Iris pigment epithelial cell (primary cell): ENCODE measurements at places on chromosomes 12 and 14.

- peak; percentile 63 for DNase-seq
Measured at GRCh38 chr12:14408208-14408607, 42.7 kb downstream of the ATF7IP start.

- no peak for DNase-seq
Measured at GRCh38 chr14:64349741-64350490, 38.2 kb upstream of the MTHFD1 start.

- DNase-seq = no peak
Measured at GRCh38 chr12:124208489-124208888, 86.4 kb upstream of the RFLNA start.

- no peak for DNase-seq
Measured at GRCh38 chr12:110993434-110993833, 73.1 kb upstream of the MYL2 start.

DNA sequence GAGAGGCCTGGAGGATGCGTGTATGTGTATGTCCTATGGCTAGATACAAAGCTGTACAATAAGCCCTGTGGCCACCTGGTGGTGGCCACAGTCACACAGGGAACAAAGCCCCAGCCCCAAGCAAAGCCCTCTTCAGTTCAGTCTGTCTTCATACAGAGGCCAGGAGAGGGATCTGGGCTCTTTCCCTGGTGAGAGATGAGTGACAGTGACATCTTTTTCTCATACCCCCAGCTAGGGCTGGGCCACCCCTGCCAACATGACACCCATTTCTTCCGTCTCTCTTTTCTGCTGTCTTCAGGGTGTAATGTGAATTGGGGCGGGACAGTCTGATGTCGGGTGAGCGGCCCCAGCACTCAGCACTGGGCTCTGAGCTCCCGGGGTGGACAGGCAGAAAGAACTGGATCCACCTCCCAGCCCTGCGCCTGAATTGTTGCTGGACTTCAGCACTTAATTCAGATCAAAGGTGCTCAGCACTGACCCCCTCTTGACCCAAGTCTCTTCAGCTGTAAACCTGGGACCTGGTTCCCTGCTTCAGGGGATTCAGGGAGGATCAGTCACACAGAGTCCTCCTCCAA lies 59.8 kb downstream of the SERPINA3 start:
- DNase-seq = no peak
